ENCODE measurements at places on chromosomes 4 and X. TPM values are rescaled to one million over a fixed set of nuclear protein-coding genes. Genes with fewer than 3 reads are reported as not detected.
A peak's percentile ranks its signal among the peaks of the same experiment; 100 is the strongest.

- DNase-seq, result no peak
- no peak overlapping the region for H3K4me3 ChIP-seq
- H3K27ac ChIP-seq, result no peak overlapping the region
- H3K4me1 ChIP-seq, result no peaks in the 10 kb centered on the region
- H3K27me3 ChIP-seq, result no peaks in the 10 kb centered on the region
- no peaks in the 10 kb centered on the region for H3K36me3 ChIP-seq
Measured at GRCh38 chr4:11342401-11342800, 86.3 kb downstream of the HS3ST1 start.

DNA sequence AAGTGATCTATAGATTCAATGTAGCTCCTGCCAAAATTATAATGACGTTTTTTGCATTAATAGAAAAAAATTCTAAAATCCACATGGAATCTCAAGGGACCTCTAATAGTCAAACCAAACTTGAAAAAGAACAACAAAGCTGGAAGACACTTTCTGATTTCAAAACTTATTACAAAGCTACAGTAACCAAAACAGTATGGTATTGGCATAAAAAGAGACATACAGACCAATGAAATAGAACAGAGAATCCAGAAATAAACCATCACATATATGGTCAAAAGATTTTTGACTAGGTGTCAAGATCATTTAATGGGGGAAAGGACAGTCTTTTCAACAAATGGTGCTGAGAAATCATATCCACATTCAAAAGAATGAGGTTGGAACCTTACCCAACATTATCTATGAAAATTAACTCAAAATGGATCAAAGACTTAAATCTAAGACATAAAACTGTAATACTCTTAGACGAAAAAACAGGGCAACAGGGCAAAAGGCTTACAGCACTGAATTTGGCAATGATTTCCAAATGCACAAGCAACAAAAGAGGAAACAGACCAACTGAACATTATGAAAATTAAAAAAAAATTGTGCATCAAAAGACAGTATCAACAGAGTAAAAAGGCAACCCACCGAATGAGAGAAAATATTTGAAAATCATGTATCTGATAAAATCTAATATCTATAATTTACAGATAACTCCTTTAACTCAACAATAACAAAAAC lies 3.9 kb downstream of the FBXO8 start:
- H3K4me1 ChIP-seq, result peaks cover 3% of the 10 kb centered on the region
- H3K4me3 ChIP-seq, result no peak overlapping the region
- no peak for DNase-seq
- no peaks in the 10 kb centered on the region for H3K36me3 ChIP-seq
- no peak overlapping the region for H3K27ac ChIP-seq

DNA sequence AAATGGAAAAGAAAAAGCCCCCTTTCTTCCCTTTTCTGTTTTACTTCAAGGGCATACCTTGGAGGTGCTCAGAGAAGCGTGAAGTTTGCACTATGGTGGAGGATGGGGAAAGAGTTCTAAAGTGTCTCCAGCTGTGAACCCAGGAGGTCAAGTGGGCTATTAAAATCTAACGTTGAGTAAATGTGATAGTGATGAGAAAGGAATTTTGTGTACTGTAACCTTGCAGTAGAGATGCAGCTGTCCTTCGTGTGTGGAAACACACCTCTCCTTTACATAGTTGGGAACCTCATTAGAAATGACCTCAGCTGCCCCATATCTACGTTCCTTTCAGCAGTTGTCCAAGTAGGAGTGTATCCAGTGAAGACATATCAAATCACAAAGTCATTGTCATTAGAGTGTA lies 26.5 kb downstream of the ADH5 start:
- H3K27me3 ChIP-seq, result no peaks in the 10 kb centered on the region
- no peaks in the 10 kb centered on the region for H3K4me1 ChIP-seq
- H3K27ac ChIP-seq, result peak overlapping the region; percentile 57
- H3K4me3 ChIP-seq, result no peak overlapping the region
- H3K36me3 ChIP-seq, result peaks cover 5% of the 10 kb centered on the region
- no peak for DNase-seq

- no peak overlapping the region for H3K4me3 ChIP-seq
- H3K36me3 ChIP-seq, result no peaks in the 10 kb centered on the region
- H3K27me3 ChIP-seq, result no peaks in the 10 kb centered on the region
Measured at GRCh38 chr4:147175460-147176025, 229.9 kb upstream of the TTC29 start.

GRCh38 chr4:135274416-135274815 lies 1072.8 kb upstream of the PABPC4L start:
- no peaks in the 10 kb centered on the region for H3K36me3 ChIP-seq
- no peak overlapping the region for H3K4me3 ChIP-seq
- DNase-seq, result no peak
- H3K27me3 ChIP-seq, result no peaks in the 10 kb centered on the region
- no peaks in the 10 kb centered on the region for H3K4me1 ChIP-seq
- H3K27ac ChIP-seq, result no peak overlapping the region

DNA sequence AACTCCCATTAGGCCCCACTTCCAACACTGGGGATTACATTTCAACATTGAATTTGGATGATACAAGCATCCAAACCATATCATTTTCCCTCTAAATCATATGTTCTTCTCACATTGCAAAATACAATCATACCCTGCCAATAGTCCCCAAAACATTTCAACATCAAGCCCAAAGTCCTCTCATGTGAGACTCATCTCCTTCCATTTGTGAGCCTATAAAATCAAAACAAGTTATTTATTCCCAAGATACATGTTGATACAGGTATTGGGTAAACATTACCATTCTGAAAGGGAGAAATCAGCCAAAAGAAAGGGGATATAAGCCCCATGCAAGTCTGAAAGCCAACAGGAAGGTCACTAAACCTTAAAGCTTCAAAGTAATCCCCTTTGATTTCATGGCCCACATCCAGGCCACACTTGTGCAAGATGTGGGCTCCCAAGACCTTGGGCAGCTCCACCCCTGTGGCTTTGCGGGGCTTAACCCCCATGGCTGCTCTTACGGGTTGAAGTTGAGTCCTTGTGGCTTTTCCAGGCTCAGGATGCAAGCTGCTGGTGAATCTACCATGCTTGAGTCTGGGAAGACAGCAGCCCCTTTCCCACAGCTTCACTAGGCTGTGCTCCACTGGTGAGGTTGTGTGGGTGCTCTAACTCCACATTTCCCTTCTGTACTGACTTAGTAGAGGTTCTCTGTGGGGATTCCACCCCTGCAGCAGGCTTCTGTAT lies 40.6 kb upstream of the SERTM2 start:
- no peaks in the 10 kb centered on the region for H3K36me3 ChIP-seq
- peaks cover 28% of the 10 kb centered on the region for H3K27me3 ChIP-seq
- H3K4me3 ChIP-seq, result no peak overlapping the region
- no peaks in the 10 kb centered on the region for H3K4me1 ChIP-seq
- no peak for DNase-seq
- H3K27ac ChIP-seq, result no peak overlapping the region

GRCh38 chr4:2696423-2696822 lies 59.7 kb downstream of the TNIP2 start:
- H3K36me3 ChIP-seq, result peaks cover 47% of the 10 kb centered on the region
- no peak overlapping the region for H3K27ac ChIP-seq
- H3K4me3 ChIP-seq, result no peak overlapping the region

- no peak overlapping the region for H3K4me3 ChIP-seq
- no peaks in the 10 kb centered on the region for H3K36me3 ChIP-seq
- H3K27me3 ChIP-seq, result peaks cover 11% of the 10 kb centered on the region
- no peaks in the 10 kb centered on the region for H3K4me1 ChIP-seq
Measured at GRCh38 chrX:130769835-130770234, 133.2 kb downstream of the ENOX2 start.

DNA sequence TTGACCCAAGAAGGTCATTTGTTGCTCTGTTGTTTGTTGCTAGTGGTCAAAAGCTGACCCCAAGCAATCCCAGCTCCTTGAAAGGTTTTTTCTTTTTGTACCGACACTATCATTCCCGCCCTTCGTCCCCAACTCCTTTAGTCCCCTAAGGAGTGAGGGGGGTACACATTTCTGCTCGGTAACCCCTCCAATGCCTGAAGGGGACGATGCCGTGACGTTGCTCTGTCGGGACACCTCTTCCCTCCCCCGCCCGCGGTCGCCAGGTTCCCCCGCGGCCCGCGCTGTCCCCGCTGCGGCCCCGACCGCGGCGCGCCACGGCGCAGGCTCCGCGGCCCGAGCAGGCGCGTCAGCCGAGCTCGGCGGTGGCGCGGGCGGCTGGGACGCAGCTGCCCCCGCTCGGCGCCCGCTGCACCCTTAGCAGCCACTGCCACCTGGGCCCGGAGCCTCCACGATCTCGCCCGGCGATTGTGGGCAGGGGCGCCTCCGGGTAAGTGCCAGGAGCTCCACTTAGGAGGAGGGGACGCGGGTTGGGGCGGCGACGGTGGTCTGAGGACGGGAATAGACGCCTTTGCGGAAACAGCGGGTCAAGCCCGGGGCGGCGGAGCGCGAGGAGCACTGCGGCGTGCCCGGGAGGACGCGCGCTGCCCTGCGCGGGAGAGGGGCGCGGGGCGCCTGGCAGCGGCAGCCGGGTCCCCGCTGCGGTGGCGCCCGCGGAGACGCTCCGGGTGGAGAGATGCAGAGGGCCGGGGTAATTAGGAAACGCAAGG lies at the start of gene GLRB:
GLRB (plus strand) TSS at position 340 of the 767 bp plus-strand sequence. CDS start 1,875 bp downstream, outside the sequence.
- H3K36me3 ChIP-seq, result no peaks in the 10 kb centered on the region
- H3K27me3 ChIP-seq, result no peaks in the 10 kb centered on the region
- H3K27ac ChIP-seq, result peak within 1 kb of the TSS; percentile 57
- peak; percentile 54 for DNase-seq
- peak within 1 kb of the TSS; percentile 78 for H3K4me3 ChIP-seq

GRCh38 chr4:37561803-37562207 lies 124.4 kb downstream of the RELL1 start:
- no peaks in the 10 kb centered on the region for H3K4me1 ChIP-seq
- no peaks in the 10 kb centered on the region for H3K36me3 ChIP-seq
- H3K27me3 ChIP-seq, result no peaks in the 10 kb centered on the region
- H3K27ac ChIP-seq, result no peak overlapping the region
- peak; percentile 12 for DNase-seq

DNA sequence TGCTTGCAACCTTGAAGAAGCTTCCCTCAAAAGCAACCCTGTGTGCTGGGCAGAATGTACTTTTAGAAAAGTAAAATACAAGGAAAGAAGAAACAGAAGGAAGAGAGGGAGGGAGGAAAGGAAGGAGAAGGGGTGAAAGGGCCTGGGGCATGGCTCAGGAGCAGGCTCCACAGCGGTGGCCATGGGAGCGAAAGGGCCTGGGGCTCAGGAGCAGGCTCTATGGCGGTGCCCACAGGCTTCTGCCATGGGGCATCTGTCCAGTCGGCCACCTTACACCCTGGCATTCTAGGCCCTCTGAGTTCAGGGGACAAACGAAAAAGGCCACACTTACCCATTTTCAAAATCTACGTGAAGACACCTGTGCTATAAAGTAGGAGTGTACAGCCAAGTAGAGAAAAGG lies 31.4 kb downstream of the GAK start:
- peaks cover 9% of the 10 kb centered on the region for H3K36me3 ChIP-seq
- no peak overlapping the region for H3K4me3 ChIP-seq
- no peak for DNase-seq
- H3K4me1 ChIP-seq, result no peaks in the 10 kb centered on the region
- H3K27me3 ChIP-seq, result no peaks in the 10 kb centered on the region

GRCh38 chr4:168908851-168909273 lies 101.2 kb downstream of the CBR4 start:
- peaks cover 30% of the 10 kb centered on the region for H3K36me3 ChIP-seq
- no peak for DNase-seq
- H3K4me3 ChIP-seq, result no peak overlapping the region
- no peaks in the 10 kb centered on the region for H3K27me3 ChIP-seq
- peaks cover 12% of the 10 kb centered on the region for H3K4me1 ChIP-seq

- H3K27ac ChIP-seq, result no peak overlapping the region
- no peaks in the 10 kb centered on the region for H3K4me1 ChIP-seq
- H3K4me3 ChIP-seq, result no peak overlapping the region
- H3K36me3 ChIP-seq, result no peaks in the 10 kb centered on the region
- peak; percentile 13 for DNase-seq
Measured at GRCh38 chr4:92120810-92121498, 182.8 kb upstream of the GRID2 start.

GRCh38 chrX:72052415-72053090 lies 79.2 kb downstream of the RTL5 start:
- no peak overlapping the region for H3K27ac ChIP-seq
- H3K4me1 ChIP-seq, result peaks cover 8% of the 10 kb centered on the region
- no peaks in the 10 kb centered on the region for H3K36me3 ChIP-seq
- no peak for DNase-seq
- H3K27me3 ChIP-seq, result peaks cover 25% of the 10 kb centered on the region

GRCh38 chr4:148016063-148016637 lies 284.3 kb downstream of the ARHGAP10 start:
- H3K36me3 ChIP-seq, result no peaks in the 10 kb centered on the region
- H3K4me1 ChIP-seq, result peaks cover 10% of the 10 kb centered on the region
- H3K27me3 ChIP-seq, result no peaks in the 10 kb centered on the region
- no peak for DNase-seq
- no peak overlapping the region for H3K4me3 ChIP-seq

DNA sequence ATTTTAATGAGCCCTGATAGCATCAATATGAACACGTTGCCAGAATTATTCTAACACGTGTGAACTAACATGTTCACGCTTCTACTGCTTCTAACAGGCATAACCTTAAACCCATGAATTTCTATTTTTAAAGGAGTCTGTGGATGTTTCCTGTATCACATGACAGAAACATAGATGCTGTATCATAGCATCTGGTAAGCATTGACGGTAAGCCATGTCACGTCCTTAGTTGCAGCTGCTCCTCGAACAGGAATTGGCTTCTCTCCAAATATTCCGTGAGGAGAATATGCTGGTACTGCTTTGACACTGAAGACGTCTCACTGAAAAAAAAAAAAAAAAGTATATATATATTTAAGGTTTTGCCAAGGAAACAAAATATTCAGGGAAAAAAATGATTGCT lies 105.1 kb upstream of the MXRA5 start:
- H3K4me1 ChIP-seq, result no peaks in the 10 kb centered on the region
- H3K27ac ChIP-seq, result no peak overlapping the region
- H3K36me3 ChIP-seq, result no peaks in the 10 kb centered on the region
- peak; percentile 30 for DNase-seq
- no peak overlapping the region for H3K4me3 ChIP-seq

DNA sequence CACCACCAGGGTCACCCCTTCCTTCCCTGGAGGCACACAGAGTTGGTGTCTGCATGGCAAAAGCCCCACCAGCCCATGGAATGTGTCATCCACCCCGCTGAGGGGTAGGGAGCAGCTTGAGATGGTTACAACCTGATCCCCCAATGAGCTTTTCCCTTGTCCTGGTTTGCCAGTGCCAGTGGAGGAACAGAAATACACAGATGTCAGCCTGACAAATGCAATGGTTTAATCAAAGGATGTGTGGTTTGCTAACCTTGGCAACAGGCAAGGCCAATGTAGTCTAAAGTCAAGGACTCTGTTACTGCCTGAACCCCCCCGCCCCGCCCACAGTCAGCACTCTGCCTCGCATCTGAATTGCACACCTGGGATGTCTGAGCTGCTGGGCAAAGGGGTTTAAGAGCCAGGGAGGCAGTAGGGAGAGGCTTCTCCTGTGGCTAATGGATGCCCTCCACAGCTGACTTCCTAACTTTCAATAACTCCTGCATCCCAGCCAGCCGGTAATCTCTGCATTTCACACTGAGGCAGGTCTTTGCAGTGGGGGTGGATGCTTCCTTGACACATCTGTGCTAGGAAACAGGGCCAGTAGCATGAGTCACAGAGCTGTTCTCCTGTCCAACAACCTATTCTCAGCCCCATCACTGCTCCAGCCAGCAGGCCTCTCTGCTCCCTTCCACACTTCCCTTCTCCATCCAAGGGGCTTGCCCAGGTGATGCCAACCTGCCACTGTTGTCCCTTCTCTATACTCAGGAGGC lies 137.5 kb downstream of the AMMECR1 start:
- H3K27ac ChIP-seq, result no peak overlapping the region
- H3K27me3 ChIP-seq, result peaks cover 31% of the 10 kb centered on the region
- no peak for DNase-seq
- H3K4me1 ChIP-seq, result peaks cover 3% of the 10 kb centered on the region

NAA11 gene
- polyA plus RNA-seq, result not detected

GPRASP1 gene
- 0.74 TPM for polyA plus RNA-seq

VCX gene
- not detected for polyA plus RNA-seq

CYLC1 gene
- polyA plus RNA-seq, result not detected

SLC10A6 gene
- 0.08 TPM for polyA plus RNA-seq

Measured in lung (tissue), 17 donors.